ENCODE measurements at places on chromosomes 12 and 14. TPM values are rescaled to one million over a fixed set of nuclear protein-coding genes. Genes with fewer than 3 reads are reported as not detected.

GRCh38 chr12:83796531-83796930 lies 1109.8 kb downstream of the TMTC2 start:
- DNase-seq = no peak

- peak; percentile 80 for DNase-seq
Observed at GRCh38 chr14:23327947-23328744, 6.9 kb downstream of the PABPN1 start.

DNA sequence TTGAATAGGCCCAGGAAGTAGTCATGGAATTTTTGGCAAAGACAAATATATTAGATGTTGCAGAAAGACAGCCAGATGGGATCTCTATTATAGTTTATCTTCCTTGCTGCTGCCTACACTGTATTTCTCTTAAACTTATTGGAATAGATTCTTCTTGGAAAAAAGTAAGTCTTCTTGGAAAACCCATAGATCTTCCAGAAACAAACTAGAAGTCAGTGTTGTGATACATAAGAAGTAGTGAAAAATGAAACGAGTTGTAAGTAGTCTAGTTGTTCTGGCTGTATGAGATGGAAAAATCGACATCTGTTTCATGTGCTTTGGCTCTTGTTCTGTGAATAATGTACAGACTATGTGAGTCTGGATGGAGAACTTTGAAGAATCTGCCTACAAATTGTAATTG lies 29.0 kb downstream of the GLIPR1L2 start:
- DNase-seq = no peak

DNA sequence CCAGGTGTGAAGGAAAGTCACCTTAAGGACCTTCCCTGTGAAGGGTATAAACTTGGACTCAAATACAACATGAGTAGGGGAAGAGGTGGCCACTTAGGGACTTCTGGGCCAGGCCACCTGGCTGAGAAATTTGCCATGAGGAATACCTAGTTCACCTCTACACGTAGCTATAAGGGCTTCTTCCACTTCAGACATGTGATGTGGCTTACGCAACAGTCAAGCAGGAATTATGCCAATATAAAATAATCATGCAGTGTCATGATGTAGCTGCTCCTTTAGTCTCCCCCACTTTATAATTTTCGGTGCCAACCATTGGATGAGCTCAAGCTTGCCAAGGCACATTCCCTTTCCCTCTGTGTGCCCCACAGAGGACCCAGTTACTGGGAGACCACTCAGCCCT lies 166.6 kb upstream of the BCL2L14 start:
- DNase-seq = no peak

The PPP4R4 gene
- polyA plus RNA-seq = 0.32 TPM
